ENCODE measurements at places on chromosomes 4 and X.

GRCh38 chr4:126242679-126243390, 928.1 kb downstream of the FAT4 start:
- DNase-seq, result no peak

GRCh38 chr4:60913002-60913401, 287.1 kb upstream of the ADGRL3 start:
- no peak for DNase-seq

- no peak for DNase-seq
These were observed 16.5 kb downstream of the TMPRSS11E start for GRCh38 chr4:68463796-68464195.

DNA sequence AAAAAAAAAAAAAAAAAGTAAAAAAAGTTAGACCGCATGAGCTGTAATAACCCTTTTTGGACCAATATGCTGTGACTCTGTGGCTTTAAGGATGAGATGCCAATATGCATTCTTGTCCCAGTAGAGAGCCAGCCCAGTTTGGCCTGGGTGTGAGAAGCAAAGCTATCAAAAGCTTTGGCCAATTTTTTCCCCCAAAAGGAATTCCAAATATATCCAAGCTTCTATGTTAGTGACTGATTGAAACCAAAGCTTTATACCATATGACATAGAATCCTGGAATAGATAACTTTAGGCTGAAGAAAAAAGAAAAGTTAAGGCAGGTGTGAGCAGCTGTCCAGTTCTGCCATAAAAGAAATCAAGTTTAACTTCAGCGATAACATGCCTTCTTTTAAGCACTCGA, 30.5 kb upstream of the RBPJ start:
- no peak for DNase-seq

GRCh38 chr4:81250430-81250829, 35.4 kb upstream of the PRKG2 start:
- DNase-seq, result no peak

GRCh38 chrX:136041254-136041812, 56.1 kb downstream of the SLC9A6 start:
- DNase-seq, result no peak

GRCh38 chr4:121958777-121959176, 6.9 kb upstream of the TRPC3 start:
- no peak for DNase-seq

GRCh38 chrX:76064825-76065224, 108.0 kb upstream of the PBDC1 start:
- DNase-seq, result no peak

- DNase-seq, result no peak
These were observed 70.9 kb downstream of the NDST4 start for GRCh38 chr4:115042496-115042895.

DNA sequence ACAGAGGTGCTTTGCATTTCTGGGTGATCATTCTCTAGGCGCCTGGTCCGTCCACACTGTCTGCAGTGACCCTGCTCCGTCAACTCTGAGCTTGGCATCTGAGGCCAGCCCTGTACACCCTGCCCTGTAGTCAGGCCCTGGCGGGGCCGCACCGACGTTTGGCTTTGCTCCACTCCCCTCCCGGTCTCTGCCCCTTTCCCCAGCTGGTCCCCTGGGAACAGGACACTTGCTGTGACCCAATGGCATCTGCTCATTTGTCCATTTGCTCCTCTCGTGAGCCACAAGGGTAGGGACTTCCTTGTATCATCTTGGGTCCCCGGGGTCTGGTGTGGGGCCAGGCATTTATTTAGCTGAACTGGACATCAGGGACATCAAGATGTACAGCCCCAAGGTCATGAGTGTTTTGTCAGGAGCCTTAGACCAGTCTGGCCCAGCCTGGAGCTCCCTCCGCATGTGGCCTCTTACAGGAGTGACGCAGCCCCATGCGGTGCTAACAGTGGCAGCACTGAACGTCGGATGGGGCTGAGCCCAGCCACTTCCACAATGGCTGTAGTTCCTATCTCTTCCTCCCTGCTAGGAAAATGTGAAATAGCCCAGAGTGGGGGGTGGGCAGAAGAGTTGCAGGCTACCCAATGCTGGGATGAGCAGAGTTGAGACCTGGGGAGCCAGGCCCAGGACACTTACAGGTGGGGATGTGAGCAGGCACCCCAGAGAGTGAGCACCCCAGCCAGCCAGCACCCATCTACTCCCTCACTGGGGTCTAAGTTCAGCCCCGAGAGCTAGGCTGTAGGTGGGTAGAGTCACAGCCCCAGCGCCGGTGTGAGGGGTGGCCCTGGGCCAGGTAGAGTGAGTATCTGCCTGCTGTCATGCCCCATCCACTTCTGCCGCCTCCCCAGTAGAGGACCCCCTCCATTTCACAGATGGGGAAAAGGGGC, 2.0 kb upstream of the SH3BP2 start:
- DNase-seq, result no peak

DNA sequence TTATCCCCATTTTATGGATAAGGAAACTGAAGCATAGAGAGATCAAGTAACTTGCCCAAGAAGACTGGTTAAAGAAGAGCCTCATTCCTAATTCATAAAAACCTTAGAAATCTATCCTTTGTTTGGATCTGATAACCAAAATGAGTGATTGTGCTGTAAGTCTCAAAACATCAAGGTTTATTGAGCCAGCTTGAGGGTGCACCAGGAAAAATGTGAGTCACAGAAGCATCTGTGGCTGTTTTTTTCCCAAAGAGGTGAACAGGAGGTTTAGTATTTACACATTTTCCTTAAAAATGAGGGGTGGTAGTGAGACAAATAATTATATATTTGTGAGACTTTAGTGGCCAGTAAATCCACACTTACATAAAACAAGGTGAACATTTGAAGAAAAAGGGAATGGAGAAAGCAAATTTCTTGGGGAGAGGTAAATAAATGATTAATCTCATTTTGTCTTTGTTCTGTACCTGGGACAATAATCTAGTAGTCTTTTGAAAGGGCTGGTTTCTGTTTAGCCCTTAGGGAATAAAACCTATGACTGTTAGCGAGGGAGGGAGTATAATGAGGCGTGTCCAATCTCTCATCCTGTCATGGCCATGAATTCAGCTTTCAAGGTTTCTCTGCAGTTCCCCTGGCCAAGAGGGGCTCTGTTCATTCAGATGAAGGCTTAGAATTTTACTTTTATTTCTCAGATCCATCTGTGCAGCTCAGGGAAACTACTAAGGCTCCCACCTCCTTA, 12.2 kb upstream of the FMR1 start:
- DNase-seq, result no peak

GRCh38 chrX:11349661-11350337, 56.6 kb downstream of the AMELX start:
- no peak for DNase-seq

DNA sequence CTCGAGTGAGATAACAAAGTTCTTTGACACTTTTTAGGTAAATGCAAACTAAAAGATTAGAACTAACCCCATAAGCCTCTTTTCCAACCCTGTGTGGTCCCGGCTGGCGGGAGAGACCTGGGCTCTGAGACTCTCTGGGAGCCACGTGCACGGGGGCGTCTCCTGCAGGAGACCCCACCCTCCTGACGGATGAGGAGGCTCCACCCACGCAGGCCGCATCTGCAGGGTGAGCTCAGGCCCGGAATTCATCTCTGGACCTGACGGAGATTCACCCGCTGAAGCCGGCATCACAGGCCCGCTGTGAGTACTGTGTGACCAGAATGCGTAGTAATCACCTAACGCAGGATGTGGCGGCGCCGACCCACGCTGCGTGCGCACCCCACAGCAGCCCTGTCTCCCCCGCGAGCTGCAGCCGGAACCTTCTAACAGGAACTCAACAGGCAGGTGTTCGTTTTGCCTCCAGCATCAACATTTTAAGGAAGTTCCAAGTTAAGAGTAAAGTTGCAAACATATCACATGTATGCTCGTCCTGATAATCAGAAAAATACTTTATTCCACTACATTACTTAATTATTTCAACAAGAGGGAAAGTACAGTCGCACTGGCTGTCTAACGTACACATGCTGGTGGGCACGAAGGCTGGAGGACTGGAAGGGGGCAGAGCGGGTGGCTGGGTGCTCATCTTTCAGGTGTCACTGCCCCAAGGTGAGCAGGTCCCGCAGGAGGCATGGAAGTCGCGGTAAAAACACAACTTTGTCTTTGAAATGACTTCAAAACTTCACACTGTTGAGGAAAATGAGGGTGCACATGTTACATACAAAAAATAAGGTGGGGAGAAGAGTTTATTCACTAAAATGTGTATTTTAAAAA, 44.5 kb downstream of the FGFRL1 start:
- DNase-seq, result peak; percentile 41

GRCh38 chr4:103887191-103887590, 167.4 kb upstream of the TACR3 start:
- no peak for DNase-seq

DNA sequence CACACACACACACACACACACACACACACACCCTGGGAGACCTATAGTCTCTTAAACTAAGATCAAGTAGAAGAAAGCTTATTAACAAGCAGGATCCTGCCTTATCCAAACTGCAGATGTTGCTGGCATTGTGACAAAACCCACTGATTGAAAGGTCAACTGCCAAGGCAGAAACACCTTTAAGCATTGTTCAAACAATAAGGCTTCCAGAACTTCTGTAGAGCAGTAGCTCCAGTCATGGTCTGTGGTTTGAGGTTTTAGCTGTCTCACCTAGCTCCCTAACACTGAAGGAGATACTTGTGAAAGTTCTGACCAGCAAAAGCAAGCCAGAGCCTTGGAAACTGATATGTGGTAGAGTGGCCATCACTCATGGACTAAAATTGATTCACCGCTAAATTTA, 59.8 kb downstream of the PTCHD1 start:
- DNase-seq, result no peak

DNA sequence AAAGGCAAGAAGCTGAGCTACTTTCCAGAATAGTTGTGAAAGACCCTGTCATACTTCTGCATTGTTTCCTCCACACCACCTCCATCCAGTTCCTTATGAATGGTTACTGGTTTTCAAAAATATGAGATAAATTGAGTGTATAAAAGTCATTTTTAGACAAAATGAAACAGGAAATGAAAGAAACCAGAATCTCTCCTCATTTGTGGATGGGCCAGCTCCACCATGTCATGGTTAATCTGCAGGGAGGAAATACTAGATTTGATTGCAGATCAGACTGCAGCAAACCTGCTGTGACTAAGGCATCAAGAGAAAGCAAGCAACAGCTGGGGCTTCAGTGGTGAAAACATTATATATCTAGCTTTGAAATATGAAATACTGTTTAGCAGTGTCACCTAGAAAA, 23.8 kb downstream of the F9 start:
- no peak for DNase-seq

GRCh38 chr4:98539741-98540140, 118.7 kb downstream of the TSPAN5 start:
- DNase-seq, result no peak

DNA sequence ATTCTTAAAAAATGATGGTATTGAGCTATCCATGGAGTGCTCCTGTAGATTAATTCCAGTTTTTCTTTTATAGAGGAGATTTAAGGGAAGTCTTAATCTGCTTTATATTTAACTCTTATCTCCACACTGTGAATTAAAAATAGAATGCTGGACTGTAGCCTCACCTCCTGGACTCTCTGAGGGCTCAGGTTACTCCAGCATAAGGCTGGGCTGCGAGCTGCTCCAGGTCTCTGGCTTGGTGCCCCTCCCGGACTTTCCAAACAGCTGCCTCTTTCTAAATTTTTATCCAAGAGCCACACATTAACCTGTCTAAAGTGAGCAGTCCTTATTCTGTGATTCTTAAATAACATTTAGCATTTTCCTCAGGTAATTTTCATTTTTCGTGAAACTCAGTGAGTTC, 218.7 kb upstream of the JADE1 start:
- no peak for DNase-seq
